Stimulated activated CD4-positive, alpha-beta T cell treated with anti-CD3 and anti-CD28 coated beads, Interleukin-15, amount 100 ng/mL, for 48 hours (primary cell): ENCODE measurements at places on chromosomes 1 and 21.

DNA sequence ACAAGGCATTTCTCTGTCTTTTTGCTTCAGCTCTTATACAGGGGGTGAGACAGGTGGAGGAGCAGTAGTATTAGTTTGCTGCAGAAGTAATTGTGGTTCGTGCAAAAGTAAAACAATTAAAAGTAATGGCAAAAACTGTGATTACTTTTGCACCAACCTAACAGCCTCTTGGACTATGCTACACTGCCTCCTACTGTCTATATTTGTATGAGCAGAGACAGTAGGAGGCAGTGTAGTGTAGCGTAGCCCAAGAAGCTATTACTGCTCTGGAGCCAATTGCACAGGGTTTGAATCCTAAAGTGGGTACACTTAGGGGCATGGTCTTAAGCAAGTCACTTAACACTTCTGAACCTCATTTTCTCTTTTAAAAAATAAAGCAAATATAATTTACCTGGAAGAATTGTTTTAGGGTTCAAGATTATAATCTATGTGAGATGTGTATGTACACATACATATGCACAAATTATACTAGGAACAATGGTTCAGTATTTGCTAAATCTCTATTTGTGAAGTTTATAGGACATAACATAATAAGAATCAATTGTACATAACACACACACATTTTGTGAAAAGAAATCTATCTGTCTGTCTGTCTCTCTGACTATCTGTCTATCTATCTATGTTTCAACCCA is 103.8 kb downstream of the BRINP3 start:
- no peak for DNase-seq

GRCh38 chr1:39566441-39567137 is 10.0 kb downstream of the PABPC4 start:
- DNase-seq = no peak

- no peak for DNase-seq
These were observed 51.7 kb downstream of the BACE2 start for GRCh38 chr21:41219498-41220207.

DNA sequence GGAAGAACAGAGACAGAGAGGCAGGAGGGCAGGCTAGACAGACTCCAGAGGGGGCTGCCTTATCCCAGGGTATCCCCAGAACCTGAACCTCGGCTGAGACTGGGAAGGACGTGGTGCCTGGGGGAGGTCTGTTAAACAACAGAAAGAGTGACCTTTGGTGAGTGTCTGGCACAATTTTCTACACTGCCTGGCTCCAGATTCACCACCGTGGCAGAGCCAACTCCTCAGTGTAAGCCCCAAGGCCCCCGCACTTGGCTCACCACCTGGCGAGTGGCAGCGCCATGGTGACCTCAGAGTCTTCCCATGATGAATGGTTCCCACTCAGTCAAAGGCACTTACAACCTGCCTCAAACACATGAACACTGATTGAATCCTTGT is 6.5 kb downstream of the RD3 start:
- no peak for DNase-seq

DNA sequence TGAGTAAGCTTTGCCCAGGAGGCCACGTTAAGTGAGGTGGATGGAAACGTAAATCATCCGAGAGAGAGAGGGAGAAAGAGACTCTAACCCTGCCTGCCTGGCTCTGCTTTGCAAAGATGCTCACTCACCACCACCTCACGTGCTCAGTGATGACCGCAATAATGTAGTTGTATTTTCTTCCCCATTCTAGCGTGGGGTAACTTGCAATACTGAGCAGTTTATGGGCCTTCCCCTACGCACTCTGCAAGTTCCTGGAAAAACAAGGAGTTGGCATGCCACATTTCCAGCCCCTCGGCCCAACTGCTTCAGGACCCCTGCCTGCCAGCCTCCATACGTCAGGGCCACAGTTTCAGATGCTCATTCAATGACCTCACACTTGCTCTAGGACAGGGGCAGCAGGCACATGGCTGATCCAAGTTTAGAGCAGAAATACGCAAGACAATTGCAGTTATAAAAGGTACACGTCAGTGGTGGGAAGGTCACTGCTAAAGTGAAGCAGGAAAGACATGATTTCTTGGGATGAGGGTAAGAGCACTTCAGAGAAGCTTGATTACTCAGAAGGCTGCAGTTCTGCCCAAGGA is 112.5 kb upstream of the RAB4A start:
- DNase-seq = no peak

GRCh38 chr1:31428436-31429221 is 15.6 kb downstream of the SERINC2 start:
- DNase-seq = no peak

DNA sequence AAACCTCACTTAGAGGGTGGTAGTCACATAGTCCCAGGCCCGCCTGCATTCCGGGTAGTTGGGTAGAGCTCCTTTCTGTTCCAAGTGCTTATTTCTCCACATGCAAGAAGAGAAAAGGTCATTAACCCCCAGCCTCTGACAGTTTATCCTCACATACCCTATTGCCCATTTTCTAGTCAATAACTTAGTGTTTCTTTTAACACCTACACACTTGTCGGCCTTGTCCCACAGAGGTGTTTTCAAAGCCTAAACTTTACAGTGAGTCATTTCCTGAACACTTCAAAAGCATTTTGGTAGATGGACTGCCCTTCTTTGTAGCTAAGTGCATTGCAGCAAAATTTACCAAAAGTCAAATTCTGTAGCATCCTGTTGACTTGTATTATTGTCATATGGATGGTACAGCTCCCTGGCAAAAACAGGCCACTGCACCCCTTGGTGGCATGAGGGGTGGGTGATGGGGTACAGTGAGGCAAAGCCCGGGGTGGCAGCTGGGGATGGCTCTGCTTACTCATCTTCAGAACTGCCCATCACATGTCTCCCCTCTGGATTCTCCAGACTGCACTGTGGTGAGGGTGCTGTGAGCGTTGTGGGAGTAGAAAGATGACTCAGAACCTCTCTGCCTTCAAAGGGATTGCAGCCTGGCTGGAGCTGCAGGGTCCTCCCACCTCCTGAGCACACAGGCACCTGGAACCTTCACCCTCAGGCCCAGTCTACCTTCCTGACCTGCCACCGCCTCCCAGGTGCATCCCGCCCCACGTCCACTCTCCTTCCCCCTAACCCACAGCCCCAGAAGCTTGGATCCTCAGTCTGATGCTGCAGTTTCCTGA is 45.8 kb upstream of the DMRTB1 start:
- peak; percentile 66 for DNase-seq

GRCh38 chr1:206698011-206698410 is 13.3 kb downstream of the MAPKAPK2 start:
- DNase-seq = no peak

DNA sequence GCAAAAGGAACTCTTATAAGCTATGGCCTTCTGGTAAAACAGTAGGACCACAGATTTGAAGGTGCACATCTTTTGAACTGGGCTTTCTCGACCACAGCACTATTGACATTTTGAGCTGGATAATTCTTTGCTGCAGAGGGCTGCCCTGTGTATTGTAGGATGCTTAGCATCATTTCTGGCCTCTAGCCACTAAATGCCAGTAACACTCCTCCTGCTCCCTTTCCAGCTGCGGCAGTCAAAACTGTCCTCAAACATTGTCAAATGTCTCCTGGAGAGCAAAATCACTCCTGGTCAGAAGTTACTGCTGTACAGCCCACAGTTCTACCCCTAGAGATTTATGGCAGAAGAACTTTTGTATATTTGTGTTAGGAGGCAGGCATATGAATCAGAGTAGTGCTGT is 836.7 kb downstream of the PLA2G4A start:
- no peak for DNase-seq

DNA sequence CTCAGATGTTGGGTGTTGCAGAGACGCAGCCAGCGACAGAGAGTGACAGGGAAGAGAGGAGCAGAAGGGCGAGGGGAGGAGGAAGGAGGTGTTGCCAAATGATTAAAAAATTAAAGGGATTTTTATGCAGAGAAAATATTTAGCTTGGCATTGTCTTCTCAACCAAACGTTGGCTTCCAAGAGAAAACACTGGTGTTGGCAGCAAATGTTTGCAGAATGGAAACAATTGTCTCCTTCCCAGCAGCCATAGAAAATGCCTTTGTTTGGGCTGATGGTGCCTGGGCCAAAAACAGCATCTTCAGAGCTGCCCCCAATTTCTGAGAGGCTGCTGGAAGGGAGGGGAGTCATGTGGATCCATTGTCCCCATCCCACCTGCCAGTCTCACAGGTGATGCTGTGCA is 29.7 kb upstream of the GRIK3 start:
- no peak for DNase-seq

DNA sequence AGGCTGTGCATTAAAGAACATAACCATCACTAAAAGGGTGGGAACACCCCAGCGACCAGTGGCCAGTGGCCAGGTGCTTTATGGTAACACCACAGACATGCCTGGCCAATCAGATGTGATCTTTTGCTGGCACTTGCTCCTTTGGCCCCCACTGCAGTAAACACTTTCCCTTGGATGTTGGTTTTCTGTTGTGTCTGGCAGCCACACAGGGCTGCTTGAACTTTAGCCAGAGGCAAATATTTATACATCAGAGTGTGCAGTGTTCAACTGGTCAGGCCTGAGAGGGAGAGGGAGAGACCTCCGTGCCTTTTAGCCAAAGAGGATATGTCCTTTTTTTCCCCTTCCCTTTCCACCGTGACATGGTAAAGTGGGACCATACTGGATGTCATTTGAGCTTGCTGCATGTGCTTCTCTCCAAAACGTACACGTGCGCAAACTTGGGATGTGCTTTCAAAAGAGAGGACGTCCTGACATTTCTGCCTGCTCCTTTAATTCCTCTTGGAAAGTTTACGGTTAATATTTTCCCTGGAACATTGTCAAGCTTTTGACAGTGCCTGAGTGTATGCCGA is 101.2 kb downstream of the NFIA start:
- no peak for DNase-seq

DNA sequence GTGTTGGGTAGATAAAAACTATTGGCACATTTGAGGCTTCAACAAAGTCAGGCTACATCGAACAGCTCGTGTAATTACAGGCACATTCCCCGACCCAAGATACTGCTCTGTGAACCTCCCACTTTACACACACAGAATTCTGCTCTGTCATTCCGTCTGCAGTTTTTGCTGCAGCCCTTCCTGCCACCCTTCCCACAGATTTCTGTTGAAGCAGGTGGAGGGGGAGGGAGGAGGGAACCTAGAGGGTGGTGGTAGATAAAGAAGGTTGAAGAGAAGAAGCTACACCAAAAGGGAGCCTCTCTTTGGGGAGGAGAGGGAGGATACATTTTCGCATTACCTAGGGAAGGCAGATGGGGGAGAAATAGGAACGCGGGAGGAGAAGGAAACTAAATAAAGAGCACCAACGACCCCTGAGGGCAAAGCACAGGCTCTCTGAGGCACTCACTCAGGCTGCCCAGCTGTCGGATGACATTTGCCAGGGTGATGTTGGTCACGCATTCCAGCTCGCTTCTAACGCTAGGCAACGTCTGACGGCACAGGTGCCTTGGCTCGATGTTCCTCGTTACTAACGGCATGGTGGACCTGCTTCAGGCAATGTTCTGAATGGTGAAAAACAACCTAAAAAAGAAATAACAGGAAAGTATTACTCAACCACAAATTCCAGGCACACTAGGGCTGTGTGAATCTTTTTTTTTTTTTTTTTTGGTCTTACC is 36.0 kb downstream of the GPR3 start:
- DNase-seq = no peak

DNA sequence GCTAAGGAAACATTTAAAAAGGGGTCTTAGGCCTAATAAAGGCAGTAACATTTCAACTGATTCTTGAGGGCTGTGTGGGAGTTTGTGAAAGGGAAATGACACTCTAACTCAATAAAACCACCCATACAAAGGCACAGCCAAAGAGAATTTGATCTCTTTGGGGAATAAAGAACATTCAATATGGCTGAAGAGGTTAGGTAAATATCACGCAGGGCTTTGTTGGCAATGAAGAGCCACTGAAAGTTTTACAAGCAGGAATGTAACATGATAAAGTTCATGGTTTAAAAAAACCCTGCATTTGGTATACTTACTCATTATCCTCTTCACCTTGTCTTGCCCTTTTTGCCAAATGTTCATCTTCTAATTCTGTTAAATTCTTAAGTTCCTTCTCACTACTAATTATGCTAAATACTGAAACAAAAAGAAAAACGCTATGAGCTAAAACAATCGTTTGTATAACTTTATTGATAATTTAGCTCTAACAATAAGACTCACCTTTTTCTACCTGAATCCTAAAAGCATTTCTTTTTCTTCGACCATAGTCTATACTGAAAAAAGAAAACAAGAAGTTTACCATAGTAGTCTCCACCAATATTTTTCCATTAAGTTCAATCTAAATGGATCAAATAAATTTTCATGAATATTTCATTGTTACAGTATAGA is 12.5 kb downstream of the NVL start:
- DNase-seq = no peak

- no peak for DNase-seq
These were observed 70.8 kb upstream of the PRKACB start for GRCh38 chr1:84073266-84073665.

DNA sequence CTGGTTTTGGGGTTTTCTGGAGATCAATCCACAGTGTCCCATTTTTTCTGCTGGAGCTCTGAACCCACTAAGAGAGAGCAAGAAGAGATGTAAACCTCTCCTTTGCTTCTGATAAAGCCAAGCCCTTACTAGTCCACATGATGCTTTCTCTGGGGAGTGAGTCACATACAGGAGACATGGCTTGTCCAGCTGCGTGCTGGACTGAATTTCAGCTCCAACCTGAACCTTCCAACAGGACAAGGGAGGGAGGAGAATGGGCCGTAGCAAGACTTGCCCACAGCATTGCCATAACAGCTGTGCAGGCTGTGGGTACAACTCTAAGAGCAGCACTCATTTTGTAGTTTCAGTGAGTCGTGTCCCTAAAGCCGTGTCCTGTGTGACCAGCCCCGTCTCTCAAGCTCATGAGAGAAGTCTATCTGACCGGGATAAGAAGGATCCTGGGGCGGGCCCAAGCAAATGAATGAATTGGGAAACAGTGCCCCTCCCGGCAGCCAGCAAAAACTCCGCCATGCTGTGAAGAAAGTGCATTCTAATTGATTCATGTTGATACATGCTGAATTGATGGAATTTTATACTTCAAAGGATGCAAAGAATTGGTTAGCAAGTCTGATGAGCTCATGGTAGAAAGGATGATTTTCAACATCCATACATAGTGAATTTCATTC is 195.2 kb downstream of the GABPA start:
- no peak for DNase-seq

DNA sequence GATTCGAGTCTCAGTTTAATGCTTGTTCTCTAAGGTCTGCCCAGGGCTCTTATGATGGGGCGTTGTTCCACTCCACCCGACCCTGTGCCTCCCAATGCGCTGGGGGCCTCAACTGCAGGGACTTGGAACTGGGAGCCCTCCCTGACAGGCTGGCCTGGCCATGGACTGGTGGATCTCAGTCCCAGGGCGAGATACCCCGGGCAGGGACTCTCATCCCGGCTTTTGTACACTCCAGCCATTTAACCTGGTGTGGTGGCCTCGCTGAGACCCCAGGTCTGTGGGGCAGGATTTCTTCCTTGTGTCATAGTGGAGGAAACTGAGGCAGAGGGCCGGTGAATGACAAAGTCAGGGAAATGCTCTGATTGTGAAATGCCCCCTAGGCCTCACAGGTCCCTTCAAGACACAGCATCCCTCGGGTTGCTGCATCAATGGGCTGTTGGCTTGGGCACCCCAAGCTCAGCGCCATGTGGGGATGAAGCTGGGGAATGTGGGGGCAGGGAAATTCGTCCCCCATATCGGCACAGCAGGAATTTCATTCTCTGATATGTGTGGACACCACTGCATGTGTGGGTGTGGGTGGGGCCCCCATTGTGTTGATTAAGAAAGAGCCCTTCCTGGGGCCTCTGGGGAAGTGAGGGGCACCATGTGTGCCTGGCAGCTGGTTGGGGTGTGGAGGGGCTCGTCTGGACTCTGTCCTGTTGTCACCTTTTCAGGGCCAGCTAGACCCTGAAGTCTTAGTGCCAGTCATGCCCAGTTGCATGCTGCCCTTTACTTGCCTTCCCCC is 19.9 kb upstream of the ZNF678 start:
- no peak for DNase-seq

GRCh38 chr1:3893190-3893589 is 6.9 kb downstream of the C1orf174 start:
- DNase-seq = no peak
